ENCODE measurements at places on chromosomes 16 and 17.

- DNase-seq: no peak
Measured at GRCh38 chr17:35144840-35145239, 2.7 kb upstream of the NLE1 start.

DNA sequence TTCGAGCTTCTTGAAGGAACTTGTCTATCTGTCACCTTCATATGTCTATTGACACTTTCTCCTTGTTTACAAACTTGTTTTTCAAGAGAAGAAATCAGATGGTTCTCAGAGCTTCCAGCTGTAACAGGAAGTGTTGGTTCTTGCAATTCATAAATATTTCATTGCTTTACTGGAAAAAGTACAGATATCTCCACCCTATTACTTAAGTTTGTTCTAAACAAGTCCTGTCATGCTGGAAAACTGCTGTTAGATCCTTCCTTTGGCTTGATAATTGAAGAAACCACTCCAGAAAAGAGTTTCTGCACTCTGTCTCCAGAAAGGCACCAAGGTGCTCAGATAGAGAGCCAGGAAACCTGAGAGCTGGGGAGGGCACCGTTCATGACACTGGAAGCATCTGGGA is 181.6 kb downstream of the DNAH9 start:
- DNase-seq: no peak

DNA sequence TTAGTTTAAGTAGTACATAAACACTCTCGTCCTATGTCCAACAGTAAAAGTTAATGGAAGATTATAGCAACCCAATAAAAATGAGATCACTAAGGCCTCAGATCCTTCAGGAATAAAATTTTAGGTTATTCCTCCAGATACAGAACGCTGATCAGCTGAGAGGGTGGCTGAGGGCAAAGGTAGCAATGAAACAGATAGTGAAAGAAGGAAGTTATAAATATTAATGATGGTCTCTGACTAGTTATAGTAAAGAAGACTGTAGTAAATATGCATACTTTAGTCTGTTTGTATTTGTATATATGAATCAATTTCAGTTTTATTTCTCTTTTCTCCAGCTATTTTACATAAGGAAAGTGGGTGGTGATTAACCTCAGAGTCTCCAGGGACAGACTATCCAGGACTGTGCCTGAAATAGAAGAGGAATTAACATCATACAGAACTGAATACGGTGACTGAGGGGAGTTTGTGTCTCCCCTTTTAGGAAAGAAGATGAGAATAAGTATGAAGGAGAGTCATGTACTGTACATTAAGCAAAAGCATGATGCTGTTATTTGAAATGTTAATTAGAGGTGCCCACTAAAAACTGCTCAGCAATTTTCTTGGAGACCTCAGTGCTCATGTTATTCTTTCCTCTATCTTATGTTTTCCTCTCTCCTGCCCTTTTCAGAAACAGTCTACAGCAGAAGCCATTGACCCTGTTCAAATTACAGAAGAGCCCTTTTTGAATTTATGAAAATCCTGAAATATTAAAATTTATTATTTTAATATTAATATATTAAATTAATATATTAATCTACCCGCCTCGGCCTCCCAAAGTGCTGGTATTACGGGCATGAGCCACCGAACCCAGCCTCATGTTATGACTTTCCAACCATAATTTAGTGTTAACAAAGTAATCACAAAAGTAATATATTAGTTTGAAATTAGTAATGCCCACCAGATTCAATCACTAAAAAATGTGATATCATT is 36.5 kb upstream of the DHRS7B start:
- DNase-seq: no peak

GRCh38 chr16:7381671-7382070 is 49.0 kb downstream of the RBFOX1 start:
- DNase-seq: no peak

GRCh38 chr17:36980280-36980761 is 31.6 kb downstream of the AATF start:
- DNase-seq: no peak

DNA sequence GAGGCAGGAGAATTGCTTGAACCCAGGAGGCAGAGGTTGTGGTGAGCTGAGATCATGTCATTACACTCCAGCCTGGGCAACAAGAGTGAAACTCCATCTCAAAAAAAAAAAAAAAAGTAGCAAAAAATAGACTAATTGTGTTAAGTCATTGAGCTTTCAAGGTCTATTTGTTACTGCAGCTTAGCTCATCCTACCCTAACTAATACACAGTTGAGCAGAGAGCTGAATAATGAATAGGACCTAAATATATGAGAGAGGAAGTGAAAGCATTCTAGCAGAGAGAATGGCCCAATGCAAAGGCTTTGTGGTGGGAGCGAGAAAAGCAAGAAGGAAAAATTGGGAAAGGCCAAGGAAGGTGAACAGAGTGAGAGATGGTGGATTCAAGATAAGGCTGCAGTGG is 128.3 kb downstream of the AXIN2 start:
- DNase-seq: no peak

- DNase-seq: no peak
Measured at GRCh38 chr16:23296994-23297393, 5.1 kb upstream of the SCNN1B start.

- DNase-seq: no peak
Measured at GRCh38 chr17:64120159-64120810, 9.7 kb downstream of the ERN1 start.

- no peak for DNase-seq
Measured at GRCh38 chr17:9874722-9875121, 30.3 kb downstream of the RCVRN start.

- peak; percentile 4 for DNase-seq
Measured at GRCh38 chr16:78225919-78226318, 126.5 kb downstream of the WWOX start.

- DNase-seq: peak; percentile 81
Measured at GRCh38 chr16:22300427-22301071, 3.3 kb downstream of the POLR3E start.

GRCh38 chr17:77881545-77881944 is 77.0 kb upstream of the TNRC6C start:
- DNase-seq: peak; percentile 74

DNA sequence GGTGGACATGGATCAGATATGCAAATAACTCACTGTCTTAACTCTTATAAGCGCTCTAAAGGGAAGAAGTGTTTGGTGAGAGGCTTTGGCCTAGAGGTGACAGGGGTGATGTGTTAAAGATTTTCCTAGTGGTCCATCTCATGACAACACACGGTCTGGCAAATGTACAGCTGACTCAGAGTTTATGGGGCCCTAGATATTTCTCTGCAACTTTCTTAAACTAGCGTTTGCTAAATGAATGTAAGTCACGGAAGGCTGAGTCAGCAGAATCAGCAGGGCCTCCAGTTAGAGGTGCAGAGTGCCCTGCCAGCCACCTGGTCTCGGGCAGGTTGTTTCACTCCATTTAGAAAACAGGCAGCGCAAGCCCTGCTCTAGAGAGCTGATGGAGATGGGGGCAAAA is 40.1 kb downstream of the CLEC16A start:
- DNase-seq: no peak

- peak; percentile 89 for DNase-seq
Measured at GRCh38 chr16:2715519-2715918, 4.5 kb downstream of the PRSS27 start.

- peak; percentile 43 for DNase-seq
Measured at GRCh38 chr17:38536661-38537060, 69.1 kb downstream of the SRCIN1 start.

DNA sequence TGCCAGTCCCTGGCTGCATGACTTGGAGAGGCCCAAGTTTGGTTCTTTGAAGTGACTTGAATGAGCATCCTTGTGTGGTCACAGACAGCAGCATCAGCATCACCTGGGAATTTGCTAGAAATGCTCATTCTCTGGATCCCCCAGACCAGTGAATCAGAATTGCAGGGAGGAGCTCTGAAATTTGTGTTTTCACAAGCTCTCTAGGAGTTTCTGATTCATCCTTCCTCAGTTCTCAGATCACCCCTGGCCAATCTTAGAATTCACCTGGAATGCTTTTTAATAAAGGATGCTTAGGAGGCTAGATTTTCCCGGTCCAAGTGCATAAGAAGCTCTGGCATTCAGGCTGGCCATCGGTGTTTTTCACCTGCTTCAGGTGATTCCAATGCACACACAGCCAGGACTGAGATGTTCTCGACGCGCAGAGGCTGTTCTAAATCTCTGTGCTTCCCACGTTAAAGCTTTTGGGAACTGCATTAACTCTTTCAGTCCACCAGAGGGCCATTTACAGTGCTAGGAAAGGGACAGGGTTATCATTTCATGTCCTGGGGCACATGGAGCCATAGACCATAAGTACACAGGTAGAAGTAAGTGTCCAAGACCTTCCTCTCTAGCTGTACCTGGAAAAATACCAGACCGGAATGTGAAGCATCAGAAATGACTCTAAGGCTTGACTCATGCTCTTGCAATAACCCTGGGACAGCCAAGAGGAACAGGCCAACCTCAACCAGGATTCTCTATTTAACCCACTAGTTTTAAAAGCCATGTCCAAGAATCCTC is 85.7 kb upstream of the XYLT1 start:
- DNase-seq: peak; percentile 68

GRCh38 chr17:36901506-36901905 is 35.8 kb upstream of the LHX1 start:
- peak; percentile 99 for DNase-seq

GRCh38 chr17:16873174-16874035 is 98.5 kb downstream of the TNFRSF13B start:
- peak; percentile 75 for DNase-seq

Data from islet precursor cell (in vitro differentiated cells).